CD4-positive, alpha-beta T cell treated with Interleukin-17A for 4 hours (primary cell): ENCODE measurements at places on chromosomes 11 and 22.

DNA sequence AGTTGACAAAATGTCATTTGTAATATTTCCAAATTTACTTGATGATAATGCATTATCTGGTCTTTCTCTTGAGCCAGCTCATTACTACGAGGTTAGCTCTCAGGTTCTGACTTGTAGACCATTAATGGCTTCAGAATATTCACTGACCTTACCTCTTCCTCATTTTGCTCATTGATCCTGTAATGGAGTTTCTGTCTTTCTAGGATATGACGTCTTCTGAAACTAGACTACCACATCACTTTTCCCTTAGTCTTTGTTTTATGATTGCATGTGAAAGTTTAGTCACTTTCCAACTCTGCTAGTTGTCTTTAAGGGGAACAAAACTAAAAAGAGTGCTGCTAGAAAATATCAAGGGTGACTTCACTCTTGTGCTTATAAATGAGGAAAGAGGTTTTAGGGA lies 697.6 kb downstream of the JRKL start:
- DNase-seq: no peak

- no peak for DNase-seq
Measured at GRCh38 chr11:36274414-36274813, 14.8 kb downstream of the COMMD9 start.

GRCh38 chr11:116641561-116642045 lies 131.2 kb downstream of the BUD13 start:
- no peak for DNase-seq

- DNase-seq: no peak
Measured at GRCh38 chr11:45086526-45086925, 59.9 kb upstream of the PRDM11 start.

- DNase-seq: no peak
Measured at GRCh38 chr11:95799546-95799945, 9.2 kb downstream of the CEP57 start.

- no peak for DNase-seq
Measured at GRCh38 chr11:100823360-100823759, 136.3 kb downstream of the ARHGAP42 start.

DNA sequence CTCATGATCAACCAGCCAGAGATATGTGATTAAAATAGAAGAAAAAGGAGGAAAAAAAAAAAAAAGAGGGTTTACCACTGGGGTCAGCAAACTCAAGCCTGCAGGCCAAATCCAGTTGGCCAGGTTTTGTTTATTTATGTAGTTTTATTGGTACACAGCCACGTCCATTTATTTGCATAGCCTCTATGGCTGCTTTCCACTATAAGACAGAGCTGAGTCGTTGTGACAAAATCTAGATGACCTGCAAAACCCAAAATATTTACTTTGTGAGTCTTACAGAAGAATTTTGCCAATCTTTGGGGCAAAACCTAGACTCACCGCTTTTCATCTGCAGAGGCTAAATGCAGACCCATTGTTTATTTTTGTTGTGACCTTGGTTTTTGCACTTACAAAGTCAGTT lies 87.1 kb downstream of the TENM4 start:
- DNase-seq: no peak

DNA sequence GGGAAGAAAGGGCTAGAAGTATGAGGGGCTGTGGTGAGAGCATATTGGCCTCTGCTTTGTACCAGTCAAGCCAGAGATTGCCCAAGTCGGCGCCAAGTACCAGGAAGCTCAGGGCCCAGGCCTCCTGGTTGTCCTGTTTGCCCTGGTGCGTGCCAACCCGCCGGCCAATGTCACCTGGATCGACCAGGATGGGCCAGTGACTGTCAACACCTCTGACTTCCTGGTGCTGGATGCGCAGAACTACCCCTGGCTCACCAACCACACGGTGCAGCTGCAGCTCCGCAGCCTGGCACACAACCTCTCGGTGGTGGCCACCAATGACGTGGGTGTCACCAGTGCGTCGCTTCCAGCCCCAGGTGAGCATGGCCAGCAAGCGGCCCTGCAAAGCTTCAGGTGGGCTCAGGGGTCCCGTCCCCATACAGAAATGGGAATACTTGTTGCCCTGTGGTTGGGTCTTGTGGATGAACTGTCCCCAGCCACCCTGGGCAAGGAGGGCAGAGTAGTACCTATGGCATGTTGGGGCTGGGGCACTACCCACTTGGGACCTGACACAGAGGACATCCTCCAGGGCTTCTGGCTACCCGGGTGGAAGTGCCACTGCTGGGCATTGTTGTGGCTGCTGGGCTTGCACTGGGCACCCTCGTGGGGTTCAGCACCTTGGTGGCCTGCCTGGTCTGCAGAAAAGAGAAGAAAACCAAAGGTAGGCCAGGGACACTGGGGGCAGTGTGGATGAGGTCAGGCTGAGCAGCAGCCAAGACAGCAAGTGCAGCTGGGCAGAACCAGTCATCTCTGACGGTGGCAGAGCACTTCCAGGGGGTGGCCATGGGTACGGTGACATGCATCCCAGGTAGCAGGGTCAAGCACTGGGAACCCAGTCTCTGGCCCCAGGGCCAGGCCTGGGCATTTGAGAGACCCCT lies 2.1 kb downstream of the TMEM25 start:
- DNase-seq: no peak

GRCh38 chr11:77726524-77726923 lies 88.9 kb upstream of the CLNS1A start:
- DNase-seq: no peak

DNA sequence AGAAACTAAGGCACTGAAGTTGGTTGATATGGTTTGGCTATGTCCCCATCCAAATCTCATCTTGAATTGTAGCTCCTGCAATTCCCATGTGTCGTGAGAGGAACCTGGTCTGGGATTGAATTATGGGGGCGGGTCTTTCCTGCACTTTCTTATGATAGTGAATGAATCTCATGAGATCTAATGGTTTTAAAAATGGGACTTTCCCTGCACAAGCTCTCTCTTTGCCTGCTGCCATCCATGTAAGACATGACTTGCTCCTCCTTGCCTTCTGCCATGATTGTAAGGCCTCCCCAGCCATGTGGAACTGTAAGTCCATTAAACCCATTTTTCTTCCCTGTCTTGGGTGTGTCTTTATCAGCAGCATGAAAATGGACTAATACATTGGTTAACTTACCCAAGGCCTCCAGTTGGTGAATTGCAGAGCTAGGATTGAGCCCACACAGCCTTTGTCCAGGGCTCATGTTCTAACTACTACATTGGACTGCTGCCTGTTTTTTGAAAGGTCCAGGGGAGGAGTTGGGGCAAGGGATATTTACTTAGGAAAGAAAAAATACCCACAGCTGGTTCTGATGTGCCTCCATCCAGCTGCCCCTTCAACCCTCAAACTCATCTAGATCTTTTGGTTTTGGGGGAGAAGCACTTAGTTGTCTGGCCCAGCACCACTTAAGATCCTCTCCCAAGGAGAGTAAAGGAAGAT lies 107.8 kb upstream of the NAV2 start:
- no peak for DNase-seq

- no peak for DNase-seq
Measured at GRCh38 chr22:29994027-29994715, 86.1 kb upstream of the HORMAD2 start.

- no peak for DNase-seq
Measured at GRCh38 chr11:102494216-102494615, 36.3 kb downstream of the MMP7 start.

- DNase-seq: no peak
Measured at GRCh38 chr11:76708972-76709660, 38.6 kb upstream of the LRRC32 start.
